Adipocyte (in vitro differentiated cells): ENCODE measurements at places on chromosomes 6 and 20.

- no peak for DNase-seq
Observed at GRCh38 chr6:138092686-138093085, 14.5 kb downstream of the PERP start.

- DNase-seq, result peak; percentile 80
Observed at GRCh38 chr6:163745536-163746400, 331.2 kb downstream of the QKI start.

GRCh38 chr6:25136854-25137253 is 142.3 kb upstream of the CARMIL1 start:
- peak; percentile 37 for DNase-seq

DNA sequence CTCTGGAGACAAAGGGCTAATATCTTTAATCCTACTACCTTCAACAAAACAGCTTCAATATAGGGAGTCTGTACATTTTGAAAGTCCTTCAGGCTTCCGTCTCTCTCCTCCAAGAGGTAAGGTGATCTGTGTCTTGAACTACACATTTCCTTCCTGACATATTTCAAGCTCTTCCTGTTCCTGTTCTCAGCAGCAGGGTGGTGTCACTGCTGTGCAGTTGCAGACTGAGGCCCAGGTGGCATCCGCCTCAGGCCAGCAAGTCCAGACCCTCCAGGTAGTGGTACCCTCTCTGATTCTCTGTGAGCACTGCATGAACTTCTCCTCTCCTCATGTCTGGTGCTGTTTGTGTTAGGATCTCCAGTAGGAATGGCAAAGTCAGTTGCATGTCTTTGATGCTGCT is 7.8 kb downstream of the NFYA start:
- DNase-seq, result no peak

GRCh38 chr6:81814370-81815076 is 62.0 kb upstream of the TENT5A start:
- DNase-seq, result peak; percentile 51

- no peak for DNase-seq
Observed at GRCh38 chr6:21186479-21187055, 407.0 kb upstream of the SOX4 start.

DNA sequence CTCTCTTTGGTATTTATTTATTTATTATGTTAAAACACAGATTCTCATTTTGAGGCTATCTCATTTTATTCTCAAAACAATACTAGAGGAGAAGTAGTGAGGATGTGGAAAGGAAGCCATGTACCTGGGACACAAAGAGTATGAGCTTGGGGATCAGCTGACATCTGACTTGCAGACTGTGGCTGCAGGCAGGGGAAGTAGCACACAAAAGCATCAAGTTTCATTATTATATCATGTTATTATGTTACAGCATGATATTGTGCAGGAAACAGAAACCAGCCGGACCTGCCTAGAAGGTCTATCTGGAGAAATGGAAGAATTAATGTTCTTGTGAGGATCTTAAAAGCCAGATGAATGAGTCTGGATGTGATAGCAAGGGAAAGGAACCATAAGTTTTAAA is 248.2 kb downstream of the KHDC1L start:
- DNase-seq, result no peak

GRCh38 chr6:76174722-76175121 is 102.3 kb upstream of the IMPG1 start:
- no peak for DNase-seq

DNA sequence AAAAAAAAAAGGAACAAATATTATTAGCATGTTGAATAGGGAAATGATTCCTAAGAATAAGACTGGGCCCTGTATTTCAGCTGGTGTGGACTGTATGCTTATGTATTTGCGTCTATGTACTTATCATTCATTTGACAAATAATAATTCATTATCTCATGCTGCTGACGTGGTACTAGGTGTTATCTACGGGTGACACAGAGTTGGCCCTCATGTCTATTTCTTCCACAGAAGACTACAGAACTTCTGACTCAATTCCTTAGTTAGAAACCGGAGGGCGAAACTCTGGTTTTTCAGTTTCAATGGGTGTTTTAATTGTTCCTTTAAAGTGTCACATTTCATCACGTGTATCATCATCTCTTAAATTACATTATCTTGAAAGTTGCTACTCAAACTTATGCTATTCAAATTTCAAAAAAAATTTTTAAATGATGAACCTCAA is 305.9 kb downstream of the CLIC5 start:
- DNase-seq, result no peak

DNA sequence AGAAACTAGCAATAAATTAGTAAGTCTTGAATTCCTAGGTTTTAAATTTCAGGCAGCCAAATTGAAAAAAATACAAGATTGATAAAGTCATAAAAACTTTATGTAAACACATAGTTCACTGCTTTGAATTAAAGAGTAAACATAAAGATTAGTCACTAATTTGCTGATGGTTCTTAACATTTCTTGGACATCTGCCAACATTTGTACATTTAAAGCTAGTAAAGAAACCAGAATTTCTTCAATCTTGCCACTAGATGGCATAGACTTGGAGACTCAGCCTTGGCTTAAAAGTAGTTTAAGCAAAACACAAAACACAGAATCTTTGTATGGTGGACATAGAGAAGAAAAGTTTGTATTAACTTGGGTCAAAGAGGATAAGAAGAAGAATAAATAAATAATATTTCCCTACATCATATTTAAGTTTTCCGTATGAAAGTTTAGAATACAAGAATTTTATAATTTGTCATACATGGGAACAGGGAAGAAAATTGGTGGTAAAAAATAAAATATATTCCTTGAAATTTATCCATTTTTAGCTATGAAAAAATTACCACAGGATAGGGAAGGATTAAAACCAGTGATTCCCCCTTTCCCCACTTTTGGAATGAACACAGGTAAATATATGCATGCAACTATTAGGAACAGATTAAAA is 41.7 kb upstream of the FAM135A start:
- DNase-seq, result peak; percentile 94
